Common myeloid progenitor, CD34-positive (primary cell): ENCODE measurements at places on chromosomes 1 and 21.
A peak's percentile ranks its signal among the peaks of the same experiment; 100 is the strongest.

GRCh38 chr1:111193712-111194480, 6.5 kb downstream of the DENND2D start:
- no peaks in the 10 kb centered on the region for H3K27me3 ChIP-seq
- no peak for DNase-seq
- no peak overlapping the region for H3K4me3 ChIP-seq
- peaks cover 9% of the 10 kb centered on the region for H3K36me3 ChIP-seq

GRCh38 chr21:16554503-16554902, 824.7 kb downstream of the USP25 start:
- H3K27ac ChIP-seq = no peak overlapping the region
- H3K27me3 ChIP-seq = no peaks in the 10 kb centered on the region
- no peak overlapping the region for H3K4me3 ChIP-seq
- DNase-seq = no peak

DNA sequence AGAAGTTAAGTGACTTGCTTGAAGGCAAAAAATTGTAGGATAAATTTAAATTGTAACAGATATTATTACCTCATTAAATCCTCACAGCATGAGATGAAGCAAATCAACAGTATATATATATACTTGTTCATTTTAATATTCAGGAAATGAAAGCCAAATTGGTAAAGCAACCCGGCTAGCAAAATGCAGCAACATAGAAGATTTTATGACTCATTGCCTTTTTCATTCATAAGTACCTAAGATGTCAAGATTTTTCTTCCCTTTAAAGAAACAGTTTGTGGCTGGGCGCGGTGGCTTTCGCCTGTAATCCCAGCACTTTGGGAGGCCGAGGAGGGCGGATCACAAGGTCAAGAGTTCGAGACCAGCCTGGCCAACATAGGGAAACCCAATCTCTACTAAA, 190.5 kb upstream of the NRIP1 start:
- H3K27me3 ChIP-seq = no peaks in the 10 kb centered on the region
- H3K4me3 ChIP-seq = no peak overlapping the region
- peaks cover 13% of the 10 kb centered on the region for H3K4me1 ChIP-seq
- no peak overlapping the region for H3K27ac ChIP-seq

- H3K4me1 ChIP-seq = no peaks in the 10 kb centered on the region
- no peaks in the 10 kb centered on the region for H3K36me3 ChIP-seq
- H3K27me3 ChIP-seq = no peaks in the 10 kb centered on the region
- H3K27ac ChIP-seq = no peak overlapping the region
Observed at GRCh38 chr1:107550358-107550757, 409.5 kb downstream of the NTNG1 start.

DNA sequence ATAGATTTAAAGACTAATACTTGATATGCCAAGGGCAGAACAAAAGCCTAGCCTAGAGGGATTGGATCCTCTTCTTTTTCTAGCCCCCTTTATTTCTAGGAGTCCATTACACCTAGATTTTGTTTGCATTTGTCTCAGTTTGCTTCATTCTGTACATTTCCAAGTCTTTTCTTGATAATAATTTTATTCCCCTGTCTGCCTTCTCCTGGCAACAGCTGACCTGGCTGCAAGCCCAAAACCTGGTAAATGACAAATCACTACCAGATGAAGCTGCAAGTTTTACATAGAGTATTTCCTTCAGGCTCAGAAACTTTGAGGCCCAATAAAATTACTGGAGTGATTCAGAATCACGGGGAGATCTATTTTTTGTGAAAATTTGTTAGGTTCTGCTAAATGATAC, 36.5 kb upstream of the LHX8 start:
- no peak for DNase-seq
- no peaks in the 10 kb centered on the region for H3K27me3 ChIP-seq
- no peak overlapping the region for H3K27ac ChIP-seq
- no peaks in the 10 kb centered on the region for H3K36me3 ChIP-seq

DNA sequence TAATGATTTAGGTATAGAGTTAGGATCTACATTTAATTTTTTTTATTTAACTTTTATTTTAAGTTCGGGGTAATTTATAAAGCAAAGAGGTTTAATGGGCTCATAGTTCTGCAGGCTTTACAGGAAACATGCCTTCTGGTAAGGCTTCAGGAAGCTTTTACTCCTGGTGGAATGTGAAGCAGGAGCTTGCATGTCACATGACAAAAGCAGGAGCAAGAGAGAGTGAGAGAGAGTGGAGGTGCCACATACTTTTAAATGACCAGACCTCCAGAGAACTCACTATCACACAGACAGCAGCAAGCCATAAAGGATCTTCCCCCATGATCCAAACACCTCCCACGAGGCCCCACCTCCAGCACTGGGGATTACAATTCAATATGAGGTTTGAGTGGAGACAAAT, 17.6 kb upstream of the GBP2 start:
- H3K4me1 ChIP-seq = no peaks in the 10 kb centered on the region
- no peaks in the 10 kb centered on the region for H3K27me3 ChIP-seq
- no peak overlapping the region for H3K27ac ChIP-seq
- no peaks in the 10 kb centered on the region for H3K36me3 ChIP-seq
- no peak for DNase-seq

DNA sequence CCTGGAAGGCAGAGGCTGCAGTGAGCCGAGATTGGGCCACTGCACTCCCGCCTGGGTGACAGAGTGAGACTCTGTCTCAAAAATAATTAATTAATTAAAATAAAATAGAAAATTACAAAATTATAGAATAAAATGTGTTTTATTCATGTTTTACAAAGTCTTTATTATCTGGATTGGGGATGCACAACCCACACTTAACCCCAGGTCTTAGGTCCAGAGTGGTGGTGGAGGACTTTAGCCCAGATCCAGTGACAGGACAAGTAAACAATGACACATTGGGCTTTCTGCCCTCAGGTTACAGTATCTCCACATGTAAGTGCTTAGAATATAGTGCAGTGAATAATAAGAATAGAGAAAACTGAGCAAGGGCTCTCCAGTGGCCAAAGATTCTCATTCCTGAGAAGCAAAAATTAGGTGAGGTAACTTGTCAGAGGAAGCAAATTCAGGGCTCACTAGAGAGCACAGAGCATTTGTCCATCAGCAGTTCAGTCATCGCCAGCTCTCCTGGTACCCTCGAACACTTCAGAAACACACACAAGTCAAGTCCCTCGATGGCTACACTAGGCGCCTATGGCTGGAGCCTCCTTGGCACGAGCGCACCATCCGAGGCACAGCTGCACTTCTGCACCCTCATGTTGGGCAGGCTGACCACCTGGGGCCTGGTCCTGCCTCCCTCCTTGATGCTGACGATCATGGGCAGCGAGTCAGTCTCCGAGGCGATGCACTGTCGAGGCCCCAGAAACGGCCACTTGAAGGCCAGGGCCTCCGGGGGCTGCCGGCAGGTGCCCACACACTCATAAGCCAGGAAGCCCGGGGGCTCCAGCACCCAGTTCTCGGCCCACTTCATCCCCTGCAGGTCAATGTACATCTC, 2.6 kb downstream of the LEFTY1 start:
- peaks cover 9% of the 10 kb centered on the region for H3K4me1 ChIP-seq
- no peaks in the 10 kb centered on the region for H3K36me3 ChIP-seq
- no peak overlapping the region for H3K27ac ChIP-seq
- H3K4me3 ChIP-seq = no peak overlapping the region
- DNase-seq = no peak

- H3K27ac ChIP-seq = no peak overlapping the region
- DNase-seq = peak; percentile 75
- peak overlapping the region; percentile 23 for H3K4me3 ChIP-seq
- H3K27me3 ChIP-seq = peaks cover 26% of the 10 kb centered on the region
Observed at GRCh38 chr1:76868154-76868882, 1.0 kb downstream of the ST6GALNAC5 start.

GRCh38 chr1:160460214-160460642, 59.9 kb downstream of the VANGL2 start:
- no peaks in the 10 kb centered on the region for H3K4me1 ChIP-seq
- H3K4me3 ChIP-seq = no peak overlapping the region
- no peak overlapping the region for H3K27ac ChIP-seq
- DNase-seq = no peak
- H3K36me3 ChIP-seq = no peaks in the 10 kb centered on the region

GRCh38 chr1:46263146-46263545, 15.6 kb downstream of the RAD54L start:
- H3K36me3 ChIP-seq = peaks cover 92% of the 10 kb centered on the region
- H3K27me3 ChIP-seq = no peaks in the 10 kb centered on the region
- H3K27ac ChIP-seq = no peak overlapping the region

- no peak for DNase-seq
- no peak overlapping the region for H3K27ac ChIP-seq
- peaks cover 7% of the 10 kb centered on the region for H3K36me3 ChIP-seq
Observed at GRCh38 chr1:44862829-44863401, 19.9 kb upstream of the PTCH2 start.

- H3K27me3 ChIP-seq = no peaks in the 10 kb centered on the region
- DNase-seq = no peak
- H3K4me3 ChIP-seq = no peak overlapping the region
- H3K27ac ChIP-seq = no peak overlapping the region
Observed at GRCh38 chr1:228012555-228012954, 5.8 kb downstream of the WNT3A start.

DNA sequence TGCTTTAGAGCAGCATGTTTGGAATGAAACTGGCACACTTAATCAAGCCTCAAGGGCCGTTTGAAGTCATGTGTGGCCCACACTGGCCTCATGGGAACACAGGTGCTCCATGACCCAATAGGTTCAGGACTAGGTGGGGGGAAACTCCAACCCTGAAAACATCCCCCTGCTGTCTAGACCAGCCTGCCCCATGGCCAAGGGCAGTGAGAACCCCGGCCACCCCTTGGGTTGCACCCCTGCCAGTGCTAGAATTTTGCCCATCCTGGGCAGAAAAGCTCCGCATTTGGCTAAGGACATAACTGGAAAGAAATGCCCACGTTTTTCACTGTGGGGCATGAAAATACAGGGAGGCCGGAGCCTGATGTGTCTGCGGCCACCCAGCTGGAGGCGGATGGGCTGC, 6.1 kb upstream of the PTGER3 start:
- peaks cover 22% of the 10 kb centered on the region for H3K27me3 ChIP-seq
- H3K4me3 ChIP-seq = no peak overlapping the region
- DNase-seq = no peak
- H3K4me1 ChIP-seq = no peaks in the 10 kb centered on the region
- H3K36me3 ChIP-seq = peaks cover 17% of the 10 kb centered on the region

DNA sequence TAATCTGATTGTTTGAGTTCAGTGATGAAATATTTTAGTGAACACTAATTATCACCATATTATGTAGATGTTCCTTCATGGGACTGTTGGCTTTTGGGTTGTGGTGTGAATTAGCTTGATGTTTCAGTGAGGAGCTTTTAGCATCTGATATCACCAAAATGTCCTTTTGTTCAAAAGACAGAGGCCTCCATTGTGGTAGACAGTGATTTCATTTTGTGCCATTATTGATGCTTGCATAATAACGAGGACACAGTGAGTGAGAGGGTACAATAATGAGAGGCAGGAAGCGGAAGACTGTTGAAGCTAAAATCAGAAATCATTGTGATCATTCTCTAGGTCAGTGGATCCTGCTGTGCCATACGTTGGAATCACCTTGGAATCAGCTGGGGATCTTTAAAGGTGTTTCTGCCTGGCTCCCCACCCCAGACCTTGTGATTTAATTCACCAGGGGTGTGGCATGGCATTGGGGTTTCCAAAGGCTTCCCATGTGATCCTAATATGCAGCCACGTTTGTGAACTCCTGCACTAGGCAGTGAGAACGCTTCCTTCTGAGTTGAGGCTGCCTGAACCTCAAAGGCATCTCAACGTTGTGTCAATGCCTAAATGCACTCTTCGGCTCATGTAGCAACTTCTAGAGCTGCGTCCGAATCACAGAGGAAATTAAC, 82.1 kb upstream of the KIF1B start:
- DNase-seq = no peak
- H3K4me3 ChIP-seq = no peak overlapping the region
- H3K27me3 ChIP-seq = no peaks in the 10 kb centered on the region
- H3K4me1 ChIP-seq = no peaks in the 10 kb centered on the region
- H3K36me3 ChIP-seq = peaks cover 39% of the 10 kb centered on the region
- H3K27ac ChIP-seq = no peak overlapping the region

DNA sequence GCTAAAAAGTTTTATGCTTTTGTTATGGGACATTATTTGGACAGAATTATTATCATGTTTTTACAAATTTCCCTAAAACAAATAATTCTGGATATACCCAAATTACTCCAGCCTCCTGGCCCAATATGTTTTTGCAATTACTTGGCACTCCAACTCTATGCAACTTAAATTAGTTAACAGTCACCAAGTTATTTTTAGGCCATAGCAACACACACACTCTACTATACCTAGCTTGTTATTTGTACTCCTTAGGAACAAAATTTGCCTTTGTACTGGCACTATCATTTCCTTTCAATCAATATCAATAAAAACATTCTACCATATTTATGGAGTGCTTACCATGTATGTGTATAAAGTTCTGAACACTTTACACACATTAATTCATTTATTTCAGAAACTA, 7.7 kb downstream of the DUSP10 start:
- H3K4me3 ChIP-seq = no peak overlapping the region
- peaks cover 78% of the 10 kb centered on the region for H3K4me1 ChIP-seq
- H3K27me3 ChIP-seq = no peaks in the 10 kb centered on the region
- no peak for DNase-seq

GRCh38 chr1:22861764-22862440, 110.8 kb downstream of the LACTBL1 start:
- H3K36me3 ChIP-seq = no peaks in the 10 kb centered on the region
- H3K27me3 ChIP-seq = no peaks in the 10 kb centered on the region
- H3K4me3 ChIP-seq = no peak overlapping the region
- H3K4me1 ChIP-seq = peaks cover 7% of the 10 kb centered on the region

GRCh38 chr1:110604586-110605148, 1.5 kb downstream of the KCNA2 start:
- no peak overlapping the region for H3K27ac ChIP-seq
- no peaks in the 10 kb centered on the region for H3K36me3 ChIP-seq
- peaks cover 40% of the 10 kb centered on the region for H3K27me3 ChIP-seq
- H3K4me3 ChIP-seq = no peak overlapping the region
- no peak for DNase-seq

DNA sequence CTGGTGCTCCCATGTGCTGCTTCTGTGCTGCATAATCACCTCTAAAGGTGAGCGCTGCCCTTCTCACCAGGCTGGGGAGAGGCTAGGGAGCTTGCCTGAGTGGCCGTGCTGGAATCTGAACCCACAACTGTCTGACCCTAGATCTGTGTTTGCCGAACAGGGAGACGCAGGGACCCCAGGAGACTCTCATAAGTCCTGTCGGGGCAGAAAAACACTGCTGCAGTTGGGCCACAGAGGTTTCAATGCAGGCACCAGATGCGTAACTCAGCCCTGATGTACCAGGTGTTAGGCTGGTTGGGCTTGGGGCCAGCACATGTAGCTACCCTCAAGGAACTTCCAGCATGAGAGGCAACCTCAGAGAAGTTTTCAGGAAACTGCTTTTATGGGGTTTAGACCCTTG, 49.5 kb upstream of the DMRTB1 start:
- H3K27ac ChIP-seq = no peak overlapping the region
- H3K4me1 ChIP-seq = no peaks in the 10 kb centered on the region
- DNase-seq = no peak
- no peaks in the 10 kb centered on the region for H3K36me3 ChIP-seq
- H3K4me3 ChIP-seq = no peak overlapping the region
